ENCODE measurements at places on chromosomes 13 and 19.

GRCh38 chr19:30857388-30857787 is 485.2 kb downstream of the ZNF536 start:
- ATAC-seq: no peak

DNA sequence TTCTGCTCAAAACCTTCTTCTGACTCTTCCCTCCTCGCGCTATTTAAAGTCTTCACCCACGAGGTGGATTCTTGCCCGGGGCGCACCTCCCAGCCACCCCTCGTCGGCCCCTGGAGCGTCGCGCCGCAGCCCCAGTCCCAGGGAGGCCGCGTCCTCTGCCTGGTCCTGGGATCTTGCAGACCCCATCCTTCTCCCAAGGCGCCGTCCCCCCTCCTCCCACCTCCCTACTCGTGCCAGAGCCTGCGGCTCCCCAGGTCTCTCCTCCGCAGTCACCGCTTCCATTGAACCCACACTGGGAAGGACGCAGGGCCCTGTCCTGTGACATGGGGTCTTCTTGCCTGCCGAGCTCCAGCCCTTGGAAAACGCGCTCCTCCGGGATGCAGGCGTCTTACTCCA is 486 bp downstream of the ZNF808 start:
- peak; percentile 24 for ATAC-seq

- no peak for ATAC-seq
These were observed 119.6 kb downstream of the RFC3 start for GRCh38 chr13:33937373-33938098.

GRCh38 chr19:17491287-17491686 is 20.2 kb upstream of the PGLS start:
- ATAC-seq: no peak

- ATAC-seq: no peak
These were observed 941 bp downstream of the ZNF160 start for GRCh38 chr19:53102206-53102755.

DNA sequence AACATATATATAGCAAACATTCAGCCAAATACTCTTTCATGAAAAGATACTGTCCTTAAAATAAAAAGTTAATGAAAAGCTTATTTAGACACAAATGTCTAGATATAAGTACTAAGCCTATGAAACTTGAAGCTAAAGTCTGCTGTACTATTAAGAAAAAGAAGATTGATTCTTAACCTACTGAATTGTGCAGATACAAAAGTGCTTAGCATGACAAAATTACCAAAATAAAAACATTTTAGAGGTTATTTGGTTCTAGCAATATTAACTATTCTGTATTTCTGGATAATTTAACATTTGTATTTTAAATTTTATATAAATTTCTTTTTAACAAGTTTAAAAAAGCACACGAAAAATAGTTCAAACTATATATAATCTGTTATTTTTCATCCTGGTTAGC is 8.8 kb downstream of the RNF6 start:
- no peak for ATAC-seq

GRCh38 chr13:52949742-52950141 is 78.9 kb upstream of the OLFM4 start:
- ATAC-seq: peak; percentile 26

DNA sequence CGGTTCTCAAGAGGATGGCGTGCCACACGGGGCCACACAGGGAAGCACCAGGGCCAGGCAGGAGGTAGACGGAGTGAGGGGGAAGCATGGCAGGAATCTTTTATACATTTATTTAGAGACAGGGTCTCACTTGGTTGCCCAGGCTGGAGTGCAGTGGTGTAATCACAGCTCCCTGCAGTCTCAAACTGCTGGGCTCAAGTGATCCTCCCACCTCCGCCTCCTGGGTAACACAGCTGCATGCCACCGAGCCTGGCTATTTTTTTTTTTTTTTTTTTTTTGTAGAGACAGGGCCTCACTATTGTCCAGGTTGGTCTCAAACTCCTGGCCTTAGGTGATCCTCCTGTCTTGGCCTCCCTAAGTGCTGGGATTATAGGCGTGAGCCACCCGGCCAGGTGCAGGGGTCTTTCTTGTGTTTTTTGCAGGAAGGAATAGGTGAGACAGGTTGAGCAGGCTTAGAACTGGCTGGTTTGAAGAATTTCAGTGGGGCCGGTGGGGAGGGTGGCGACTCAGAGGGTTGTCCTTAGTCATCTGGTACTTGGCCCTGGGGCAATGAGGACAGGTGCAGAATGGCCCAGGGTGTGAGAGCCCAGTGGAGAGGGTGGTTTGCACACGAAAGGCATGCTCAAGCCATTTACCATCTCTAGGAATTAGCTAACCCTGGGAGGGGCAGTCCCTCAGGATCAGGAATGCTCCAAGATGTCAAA is 7.6 kb downstream of the SSC5D start:
- ATAC-seq: no peak

DNA sequence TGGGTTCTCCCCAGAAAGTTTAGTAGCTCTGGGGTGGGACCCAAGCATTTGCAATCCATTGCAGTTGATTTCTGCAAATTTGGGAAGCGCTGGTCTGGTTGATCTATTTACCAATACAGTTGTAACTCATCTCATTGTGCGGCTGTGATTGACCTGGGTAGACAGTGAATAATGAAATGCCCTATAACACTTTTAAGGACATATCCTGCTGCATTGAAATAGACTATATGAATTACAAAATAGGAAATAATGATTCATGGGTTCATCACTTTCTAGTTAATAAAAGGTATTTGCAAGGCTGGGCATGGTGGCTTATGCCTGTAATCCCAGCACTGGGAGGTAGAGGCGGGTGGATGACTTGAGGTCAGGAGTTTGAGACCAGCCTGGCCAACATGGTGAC is 59.0 kb upstream of the FARP1 start:
- ATAC-seq: no peak

DNA sequence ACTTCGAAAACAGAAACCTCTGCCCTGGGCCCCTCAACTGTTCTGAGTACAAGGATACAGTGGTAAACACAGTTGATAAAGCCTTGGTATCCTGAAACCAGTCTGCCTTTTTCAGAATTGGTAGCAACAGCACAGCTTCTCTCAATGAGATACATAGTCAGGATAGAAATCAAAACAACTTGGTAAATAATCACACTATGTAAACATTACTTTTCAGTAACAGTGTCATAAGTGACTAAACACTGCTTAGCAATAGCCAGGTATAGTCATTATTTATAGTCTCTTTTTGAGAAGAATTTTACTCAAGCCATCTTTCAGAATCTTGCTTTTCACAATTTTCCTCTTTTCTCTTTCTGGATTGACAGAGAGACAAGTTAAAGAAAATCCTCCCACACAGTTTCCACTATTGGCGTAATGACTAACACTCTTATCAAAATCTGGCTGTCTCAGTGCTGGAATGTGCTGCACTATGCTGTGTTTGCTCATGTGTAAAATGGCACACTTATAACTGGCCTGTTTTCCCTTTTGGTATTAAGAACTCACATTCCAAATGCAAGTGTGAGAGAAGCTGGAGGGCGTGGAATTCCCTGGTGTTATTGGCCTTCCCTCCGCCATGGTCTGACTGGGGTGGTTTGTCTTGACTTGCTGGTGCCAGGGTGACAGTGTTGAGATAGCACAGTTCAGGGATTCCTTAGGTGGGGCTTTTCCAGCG is 368.8 kb downstream of the TDRD3 start:
- ATAC-seq: no peak

GRCh38 chr19:51754109-51754508 is 2.4 kb upstream of the FPR1 start:
- no peak for ATAC-seq

DNA sequence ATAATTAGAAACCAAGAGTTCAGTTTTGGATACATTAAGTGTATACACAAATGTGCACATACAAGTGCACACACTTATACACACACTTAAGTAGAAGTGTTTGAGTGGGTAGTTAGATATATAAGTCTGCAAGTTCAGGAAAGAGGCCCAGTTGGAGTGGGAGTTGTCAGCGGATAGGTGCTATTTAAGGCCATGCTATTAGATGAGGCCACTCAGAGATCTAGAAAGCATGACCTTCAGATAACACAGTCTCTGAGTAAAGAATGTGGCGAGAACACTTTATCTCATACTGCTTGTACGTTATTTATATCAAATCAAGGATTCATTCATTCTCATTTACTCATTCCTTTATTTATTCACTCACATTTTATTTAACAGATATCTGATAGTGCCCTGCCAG is 206.2 kb downstream of the POSTN start:
- ATAC-seq: no peak

DNA sequence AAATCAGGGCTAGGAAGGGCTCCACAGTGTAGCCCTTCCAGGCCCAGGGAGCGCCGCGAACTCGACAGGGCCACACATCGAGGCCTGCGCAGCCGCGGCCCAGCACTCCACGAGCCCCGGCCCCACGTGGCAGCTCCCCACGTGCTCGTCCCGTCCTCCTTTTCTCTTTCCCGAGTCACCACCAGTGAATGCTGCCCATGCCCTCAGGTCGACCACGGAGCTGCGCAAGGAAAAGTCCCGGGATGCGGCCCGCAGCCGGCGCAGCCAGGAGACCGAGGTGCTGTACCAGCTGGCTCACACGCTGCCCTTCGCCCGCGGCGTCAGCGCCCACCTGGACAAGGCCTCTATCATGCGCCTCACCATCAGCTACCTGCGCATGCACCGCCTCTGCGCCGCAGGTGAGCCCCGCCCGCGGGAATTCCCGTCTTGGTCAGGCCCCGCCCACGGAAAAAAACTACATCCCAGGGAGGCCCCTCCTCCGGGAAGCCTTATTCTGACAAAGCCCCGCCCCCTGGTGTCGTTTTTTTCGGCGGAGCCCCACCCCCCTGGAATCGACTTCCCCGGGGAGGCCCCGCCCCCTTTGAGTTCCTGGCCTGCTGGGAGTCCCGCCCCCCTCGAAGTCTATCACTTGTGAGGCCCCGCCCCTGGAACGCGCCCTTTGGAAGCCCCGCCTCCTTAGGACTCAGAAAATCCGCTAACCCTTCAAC is 7.0 kb downstream of the HIF3A start:
- peak; percentile 44 for ATAC-seq

DNA sequence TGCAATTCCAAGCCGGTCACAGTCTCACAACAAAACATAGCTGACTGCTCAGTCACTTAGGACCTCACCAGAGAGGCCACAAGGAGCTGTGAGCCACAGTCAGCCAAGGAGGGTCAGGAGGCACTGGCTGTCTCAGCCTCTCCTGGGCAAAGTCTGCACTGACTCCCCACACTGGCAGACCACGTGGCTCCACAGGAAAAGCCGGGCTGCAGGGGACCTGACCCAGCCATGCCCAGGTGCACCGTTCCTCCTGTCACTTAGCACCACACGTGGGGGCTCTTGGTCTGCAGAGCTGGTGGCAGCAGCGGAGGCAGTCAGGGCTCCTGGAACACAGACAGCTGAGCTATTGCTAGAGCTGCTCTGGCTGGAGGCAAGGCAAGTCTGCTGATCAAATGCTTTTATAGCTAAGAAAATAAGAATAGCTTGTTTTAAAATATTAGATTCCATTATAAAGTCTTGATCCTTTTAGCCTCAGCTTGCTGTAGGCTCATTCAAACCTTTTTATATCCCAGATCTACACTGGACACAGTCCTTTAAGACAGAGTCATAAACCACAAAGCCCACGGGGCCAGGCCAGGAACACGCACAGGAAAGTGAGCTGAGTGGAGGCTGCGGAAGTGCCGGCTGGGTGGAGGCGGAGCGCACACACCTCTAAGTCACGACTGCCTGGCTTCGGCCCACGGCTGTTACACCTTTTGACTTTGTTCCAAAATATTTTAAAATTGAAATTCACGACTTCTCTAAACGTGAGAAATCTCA is 744.1 kb downstream of the UQCRFS1 start:
- peak; percentile 15 for ATAC-seq

DNA sequence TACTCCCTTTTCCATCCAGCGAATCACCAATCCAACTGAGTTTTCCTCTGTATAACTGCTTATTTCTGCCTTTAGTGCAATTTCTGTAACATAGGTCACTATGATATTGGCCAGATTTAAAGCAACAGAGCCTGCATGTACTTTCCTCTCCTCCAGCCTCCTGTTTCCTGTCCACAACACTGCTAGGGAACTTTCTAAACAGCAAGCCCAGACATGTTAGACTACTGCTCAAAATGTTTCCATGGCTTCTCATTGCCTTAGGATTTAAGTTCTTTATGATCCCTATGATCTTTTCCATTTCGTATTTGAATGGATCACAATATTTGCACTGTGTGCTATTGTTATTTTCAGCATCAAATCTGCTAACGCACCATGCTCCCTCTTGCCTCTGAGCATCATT is 481.7 kb upstream of the SLC10A2 start:
- no peak for ATAC-seq

Measured in esophagus mucosa (tissue), 1 donor.